ENCODE measurements at places on chromosomes 7 and 10.

GRCh38 chr7:28410628-28411531, 1.4 kb upstream of the CREB5 start:
- DNase-seq: no peak

- no peak for DNase-seq
These were observed 156.3 kb downstream of the RTKN2 start for GRCh38 chr10:62112300-62112699.

- no peak for DNase-seq
These were observed 564.2 kb downstream of the HTR7 start for GRCh38 chr10:90293616-90294015.

DNA sequence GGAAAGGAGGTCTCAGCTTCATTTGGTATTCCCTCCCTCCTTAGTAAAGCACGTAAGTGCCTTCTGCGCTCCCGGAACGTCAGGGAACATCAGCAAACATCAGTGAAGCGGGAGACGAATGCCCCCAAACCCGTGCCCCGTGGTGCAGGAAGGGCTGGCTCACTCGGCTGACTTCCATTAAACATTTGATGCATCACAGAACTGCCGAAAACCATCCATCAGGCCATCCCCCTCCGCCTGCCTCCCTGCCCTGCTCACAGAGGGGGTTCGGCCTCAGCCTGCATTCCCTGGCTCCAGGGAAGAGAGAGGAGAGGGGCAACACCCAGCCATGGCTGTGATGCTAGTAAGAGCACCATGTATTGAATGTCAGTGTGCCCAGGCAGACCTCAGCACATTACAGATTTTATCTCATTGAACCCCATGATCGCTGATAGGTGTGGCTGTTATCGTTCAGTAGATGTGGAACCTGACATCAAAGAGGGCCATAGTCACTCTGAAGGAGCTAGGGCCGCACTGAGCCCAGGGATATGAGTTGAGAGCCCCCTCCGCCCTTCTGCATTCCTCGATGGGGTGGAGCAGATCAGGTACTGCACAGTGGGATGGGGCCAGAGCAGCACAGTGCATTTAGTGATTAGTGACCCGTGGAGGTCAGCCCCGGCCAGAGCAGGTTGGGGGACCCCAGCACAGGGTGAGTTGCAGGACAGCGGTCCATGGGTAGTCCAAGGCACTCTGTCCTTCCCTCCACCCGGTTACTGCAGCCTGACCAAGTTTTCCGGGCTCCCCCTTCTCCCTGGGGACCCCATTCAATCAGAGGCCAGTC, 146.4 kb downstream of the RPS24 start:
- no peak for DNase-seq

DNA sequence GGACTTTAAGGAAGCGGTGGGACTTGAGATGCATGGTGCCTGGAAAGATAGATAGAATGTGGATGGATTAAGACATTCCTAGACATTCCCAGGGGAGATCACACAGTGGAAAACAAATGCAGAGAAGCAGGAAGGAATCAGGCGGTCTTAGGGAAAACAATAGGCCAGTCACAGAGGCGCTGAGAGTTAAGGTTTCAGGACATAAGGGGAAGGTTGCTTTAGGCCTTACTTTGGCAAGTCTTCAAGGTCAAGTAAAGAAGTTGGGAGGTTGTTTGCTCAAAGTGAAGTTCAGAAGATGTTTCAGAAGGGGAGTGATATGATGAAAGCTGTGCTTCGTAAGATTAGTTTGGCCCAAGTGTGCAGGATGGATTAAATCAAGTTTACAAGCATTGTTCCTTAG, 109.4 kb downstream of the SUGCT start:
- DNase-seq: no peak

- no peak for DNase-seq
These were observed 73.7 kb upstream of the CAMK2B start for GRCh38 chr7:44398953-44399574.

All from activated T-helper 1 cell treated with anti-CD3 and anti-CD28 coated beads, Interleukin-2, amount 50 U/mL, for 16 hours (primary cell).